ENCODE measurements at places on chromosomes 7 and 10. TPM values are rescaled to one million over a fixed set of nuclear protein-coding genes. Genes with fewer than 3 reads are reported as not detected.

The PLA2G12B gene
- not detected for total RNA-seq

The SYNPO2L gene
- not detected for total RNA-seq

The SLC16A9 gene
- 0.08 TPM for total RNA-seq

The FAM180A gene
- total RNA-seq: 0.06 TPM

The SOSTDC1 gene
- not detected for total RNA-seq

The MYO3A gene
- total RNA-seq: not detected

The PDE1C gene
- total RNA-seq: 2.5 TPM

Measured in A549 treated with Hydrocortisone at 1 μM for 4 hours (cell line).